ENCODE measurements at places on chromosomes 11 and 22.

DNA sequence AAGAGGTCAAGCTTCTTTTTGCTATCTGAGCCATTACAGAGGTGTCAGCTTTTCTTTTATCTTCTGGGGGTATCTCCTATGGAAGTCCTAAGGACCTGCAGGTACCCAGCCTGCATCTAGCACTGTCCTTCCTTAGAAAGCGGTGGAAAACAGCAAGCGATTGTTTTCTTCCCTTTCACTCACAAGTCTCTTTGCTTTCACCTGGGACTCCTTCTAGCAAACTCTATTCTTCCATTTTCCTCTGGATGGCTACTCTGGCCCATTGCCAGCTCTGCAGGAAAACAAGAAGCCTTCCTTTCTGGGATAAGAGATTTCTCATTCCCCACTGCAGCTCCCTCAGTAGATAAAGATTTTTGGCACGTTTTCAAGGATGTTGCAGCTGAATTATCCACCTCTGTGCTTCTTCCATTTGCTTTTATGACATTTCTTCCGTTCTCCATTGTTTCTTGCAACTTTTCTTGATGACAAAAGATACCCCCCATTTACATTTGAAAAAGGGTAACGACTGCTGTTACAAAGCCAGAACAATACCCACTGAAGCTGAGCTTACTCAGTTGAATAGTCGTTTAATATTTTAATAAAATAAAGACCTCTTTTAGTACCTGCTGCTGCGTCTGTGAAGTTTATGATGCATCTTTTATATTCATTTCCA lies 40.2 kb upstream of the BDNF start:
- no peak for DNase-seq

DNA sequence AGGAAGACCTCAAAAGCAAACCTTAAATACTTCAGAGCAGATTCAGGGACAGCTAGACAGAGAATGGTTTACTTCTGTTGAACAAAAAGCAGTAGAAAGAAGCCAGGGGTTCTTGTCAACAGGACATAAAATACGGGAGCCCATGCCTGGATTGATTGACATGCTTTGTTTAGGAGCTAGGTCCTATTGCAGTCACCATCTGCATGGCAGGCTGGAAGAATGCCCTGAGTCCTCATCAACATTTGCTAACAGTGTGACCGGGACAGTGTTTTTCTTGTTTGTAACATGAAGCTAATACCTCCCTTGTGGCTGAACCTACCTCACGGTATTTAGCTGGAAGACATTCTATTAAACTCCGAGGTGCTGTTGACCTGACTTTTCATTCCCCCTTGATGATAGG lies 225.4 kb downstream of the NTM start:
- no peak for DNase-seq

DNA sequence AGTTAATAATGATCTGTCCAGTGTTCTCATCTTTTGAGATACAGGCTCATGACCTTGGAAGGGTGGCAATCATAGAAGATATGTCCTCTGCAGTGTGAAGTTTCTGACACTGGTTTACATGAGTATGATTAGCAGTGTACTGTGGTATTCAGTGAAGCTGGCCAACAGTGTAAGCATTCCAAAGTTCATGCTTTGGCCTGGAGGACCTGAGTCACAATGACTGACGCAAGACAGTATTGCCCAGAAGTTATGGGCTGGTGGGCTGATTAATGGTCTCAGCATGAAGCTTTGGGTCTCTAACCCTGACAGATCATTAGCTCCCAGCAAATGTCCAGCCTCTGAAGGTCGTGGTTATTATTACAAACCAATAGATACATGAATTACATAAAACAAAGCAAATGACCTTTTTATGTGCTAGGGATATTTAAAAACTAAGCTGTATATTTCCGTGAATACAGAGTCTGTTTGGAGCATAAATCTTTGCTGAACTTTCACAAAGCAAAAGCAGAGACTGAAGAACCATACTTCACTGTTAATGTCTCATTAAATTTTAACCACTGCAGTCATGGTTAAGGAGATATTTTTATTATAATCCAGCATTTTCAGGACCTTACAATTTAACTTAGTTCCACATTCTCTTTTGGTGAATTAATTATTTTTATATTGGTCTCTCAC lies 28.3 kb upstream of the USP47 start:
- DNase-seq, result no peak

- no peak for DNase-seq
Observed at GRCh38 chr11:91825777-91826176, 398.8 kb upstream of the FAT3 start.

GRCh38 chr11:121385688-121386087 lies 66.4 kb upstream of the SORL1 start:
- no peak for DNase-seq

- DNase-seq, result no peak
Observed at GRCh38 chr11:103234974-103235373, 125.7 kb downstream of the DYNC2H1 start.

DNA sequence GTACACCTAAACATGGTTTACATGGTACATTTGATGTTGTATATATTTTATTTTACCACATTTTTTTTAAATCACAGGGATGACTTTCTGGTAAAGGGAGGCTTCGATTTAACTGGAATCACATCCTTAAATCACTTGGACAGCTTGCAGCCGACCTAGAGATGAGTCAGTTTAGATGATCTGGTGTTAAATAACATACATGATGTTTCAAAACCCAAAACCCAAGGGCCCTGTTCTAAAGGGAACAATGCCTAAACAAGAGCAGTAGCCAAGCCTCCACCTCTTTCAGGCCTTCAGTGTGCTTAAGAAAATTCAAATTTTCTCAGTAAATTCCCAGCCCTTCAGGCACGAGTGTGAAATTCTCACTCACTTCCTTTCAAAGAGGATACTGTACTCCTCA lies 108.8 kb downstream of the WT1 start:
- DNase-seq, result no peak

GRCh38 chr11:5507933-5508305 lies 1.8 kb downstream of the UBQLN3 start:
- DNase-seq, result no peak

GRCh38 chr11:71432761-71433647 lies 15.2 kb downstream of the DHCR7 start:
- DNase-seq, result no peak

DNA sequence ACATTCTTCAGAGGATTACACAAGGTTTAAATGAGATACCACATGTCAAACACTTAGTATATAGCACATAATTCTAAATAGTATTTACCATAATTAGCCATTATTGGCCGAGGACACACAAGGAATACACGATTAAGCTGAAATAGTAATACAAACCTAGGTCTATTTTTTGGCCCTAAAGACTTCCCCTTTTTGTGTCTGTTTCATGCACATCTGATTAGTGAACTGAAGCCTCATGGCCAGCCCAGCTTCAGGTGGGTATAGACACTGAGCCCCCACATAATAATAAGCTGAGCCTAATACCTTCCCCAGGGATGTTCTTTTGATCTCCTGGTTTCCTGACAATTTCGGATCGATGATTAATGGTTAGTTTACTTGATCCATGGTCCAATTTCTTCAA lies 2.1 kb downstream of the GLYATL1B start:
- no peak for DNase-seq

DNA sequence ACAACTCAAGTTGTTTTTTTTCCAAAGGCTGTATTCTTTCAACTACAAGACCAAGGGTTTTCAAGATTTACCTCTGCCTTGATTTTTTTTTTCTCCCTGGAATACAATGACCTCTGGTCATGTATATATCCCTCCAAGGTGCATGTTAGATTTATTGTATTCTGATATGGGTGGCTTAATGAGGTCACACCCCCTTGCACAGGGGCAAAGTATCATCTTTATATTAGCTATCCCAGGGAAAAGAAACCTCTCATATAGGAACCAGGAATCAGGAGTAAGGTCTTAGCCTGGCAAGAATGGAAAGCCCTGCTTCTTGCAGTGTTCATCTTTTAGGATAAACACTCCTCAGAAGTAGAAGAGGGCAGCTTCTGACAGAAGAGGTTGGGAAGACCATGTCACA lies 516.9 kb upstream of the TENM4 start:
- no peak for DNase-seq

DNA sequence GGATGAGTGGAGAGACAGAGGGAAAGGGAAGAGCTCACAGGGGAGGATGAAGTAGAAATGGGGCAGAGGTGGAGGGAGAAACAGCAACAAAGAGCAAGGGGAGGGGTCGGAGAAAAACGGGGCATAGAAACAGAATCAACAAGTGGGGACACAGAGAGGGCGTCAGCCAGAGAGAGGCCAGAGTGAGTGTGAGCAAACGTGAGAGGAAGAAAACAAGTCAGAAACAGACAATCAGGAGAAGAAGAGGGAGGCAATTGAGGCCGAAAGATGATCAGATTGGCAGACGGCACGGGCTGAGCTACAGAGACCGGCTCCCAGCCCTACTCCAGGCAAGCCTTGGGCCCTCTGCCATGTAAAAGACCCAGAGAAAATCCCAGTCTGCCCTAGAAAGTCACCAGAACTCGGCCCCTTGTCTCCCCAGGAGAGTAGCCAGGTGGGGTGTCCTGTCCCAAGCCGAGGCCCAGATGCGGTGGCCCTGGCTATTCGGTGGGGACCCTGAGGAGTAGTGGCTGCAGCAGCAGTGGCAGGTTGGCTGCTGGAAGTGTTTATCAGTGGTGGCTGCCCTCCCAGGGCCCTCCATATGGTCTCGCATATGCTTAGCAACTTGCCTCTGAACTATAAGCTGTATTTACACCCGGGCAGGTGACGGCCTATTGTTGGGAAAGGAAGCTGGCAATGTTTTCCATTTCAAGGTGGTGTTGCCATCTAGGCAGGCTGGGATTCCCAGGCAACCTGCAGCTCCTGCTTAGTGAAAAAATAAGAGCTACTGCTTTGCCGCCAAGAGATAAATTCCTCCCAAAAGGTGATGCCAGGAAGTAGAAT lies 14.8 kb upstream of the TSPAN18 start:
- DNase-seq, result no peak

DNA sequence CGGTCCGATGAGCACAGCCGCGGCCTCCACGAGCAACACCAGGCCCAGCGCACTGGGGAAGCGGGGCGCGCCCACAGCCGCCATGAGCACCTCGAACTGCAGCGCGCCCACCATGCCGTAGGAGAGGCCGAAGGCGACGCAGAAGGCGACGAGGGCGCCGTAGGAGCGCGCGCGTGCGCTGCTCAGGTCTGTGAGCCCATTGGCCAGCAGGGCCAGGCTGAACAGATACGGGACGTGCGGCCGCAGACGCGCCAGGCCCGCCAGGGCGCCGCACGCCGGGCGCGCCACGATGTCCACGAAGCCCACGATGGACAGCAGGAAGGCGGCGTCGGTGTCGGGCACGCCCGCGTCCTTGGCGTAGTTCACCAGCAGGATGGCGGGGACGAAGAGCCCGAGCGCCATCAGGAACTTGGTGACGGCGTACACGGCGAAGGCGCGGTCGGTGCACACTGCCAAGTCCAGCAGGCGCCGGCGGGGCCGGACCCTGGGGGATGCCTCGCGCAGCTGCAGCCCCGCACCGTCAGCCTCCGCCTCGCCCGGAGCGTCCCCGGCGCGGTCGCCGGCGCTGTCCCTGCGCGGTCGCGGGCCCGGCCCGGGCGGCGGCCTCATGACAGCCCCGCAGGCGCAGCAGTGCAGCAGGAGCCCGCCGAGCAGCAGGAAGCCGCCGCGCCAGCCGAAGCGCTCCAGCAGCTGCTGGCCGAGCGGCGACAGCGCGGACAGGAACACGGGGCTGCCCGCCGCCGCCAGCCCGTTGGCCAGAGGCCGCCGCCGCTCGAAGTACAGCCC lies 2.9 kb downstream of the SLC16A8 start:
- no peak for DNase-seq

GRCh38 chr11:46894506-46894905 lies 23.8 kb downstream of the LRP4 start:
- no peak for DNase-seq

DNA sequence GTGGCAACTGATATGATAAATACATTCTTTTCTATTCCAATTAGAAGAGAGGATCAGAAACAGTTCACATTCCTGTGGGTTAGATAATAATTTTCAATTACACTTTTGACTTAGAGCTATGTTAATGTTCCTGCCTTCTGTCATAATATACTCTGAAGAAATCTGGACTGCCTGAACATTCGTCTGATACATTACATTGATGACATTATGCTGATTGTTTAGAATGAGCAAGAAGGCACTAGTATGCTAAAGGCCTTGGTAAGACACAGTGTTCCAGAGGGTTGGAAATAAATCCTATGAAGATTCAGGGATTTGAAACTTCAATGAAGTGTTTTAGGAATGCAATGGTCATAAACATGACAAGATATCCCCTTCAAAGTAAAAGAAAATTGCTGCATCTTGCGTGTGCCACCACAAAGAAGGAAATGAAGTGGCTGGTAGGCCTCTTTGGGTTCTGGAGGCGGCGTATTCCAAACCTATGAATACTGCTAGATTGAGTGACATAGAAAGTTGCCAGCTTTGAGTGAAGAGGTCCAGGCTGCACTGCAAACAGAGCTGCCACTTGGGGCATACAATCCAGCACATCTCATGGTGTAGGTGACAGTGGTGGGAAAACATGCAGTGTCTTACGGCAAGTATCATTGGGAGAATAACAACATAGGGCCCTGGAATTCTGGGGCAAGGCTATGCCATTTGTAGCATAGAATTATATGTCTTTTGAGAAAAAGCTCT lies 21.2 kb upstream of the PDE3B start:
- DNase-seq, result no peak

DNA sequence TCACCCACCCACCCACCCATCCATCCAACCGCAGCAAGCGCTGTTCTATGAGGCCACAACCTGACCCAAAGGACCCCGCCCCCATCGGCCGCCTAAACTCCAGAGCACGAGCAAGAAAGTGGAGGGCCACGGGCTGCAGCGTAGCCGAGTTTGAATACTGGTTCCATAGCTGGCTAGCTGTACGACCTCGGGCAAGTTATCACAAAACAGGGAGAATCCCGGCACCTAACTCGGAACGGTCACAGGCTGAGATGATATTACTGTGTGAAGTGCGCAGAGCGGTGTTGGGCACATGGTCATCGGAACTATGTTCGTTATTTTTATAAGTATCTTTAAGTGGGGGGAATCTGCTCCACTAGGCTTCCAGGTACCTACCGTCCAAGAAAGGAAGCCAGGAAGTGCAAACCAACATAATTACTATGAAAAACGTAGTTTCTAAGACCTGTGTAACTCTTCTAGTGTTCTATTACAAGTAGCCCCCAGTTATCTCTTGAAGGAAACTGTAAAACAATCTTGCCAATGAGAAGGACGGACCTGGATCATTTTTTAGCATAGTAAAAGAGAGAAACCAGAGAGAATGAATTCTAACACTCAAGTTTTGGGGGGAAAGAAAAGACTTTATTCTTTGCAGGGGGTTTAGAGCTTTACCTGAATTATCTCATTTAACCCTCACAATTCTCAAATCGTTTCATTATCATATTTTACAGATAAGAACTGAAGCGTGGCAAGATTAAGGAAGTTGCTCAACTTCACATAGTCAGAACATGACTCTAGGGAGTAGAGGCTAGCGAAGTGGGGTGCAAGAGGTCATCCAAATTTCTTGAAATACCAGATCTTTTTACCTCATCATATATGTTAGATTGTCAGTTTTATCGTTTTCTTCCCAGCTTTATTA lies 663 bp upstream of the BUD13 start:
- DNase-seq, result no peak

Measured in CD4-positive, alpha-beta T cell treated with Interleukin-10 for 1 hour (primary cell).